Naive thymus-derived CD8-positive, alpha-beta T cell (primary cell): ENCODE measurements at places on chromosomes 1 and 21. TPM values are rescaled to one million over a fixed set of nuclear protein-coding genes. Genes with fewer than 3 reads are reported as not detected.

Gene TTC39A
- total RNA-seq, result not detected

Gene ZNF593OS
- total RNA-seq, result not detected

Gene RERE
- 79.6 TPM for total RNA-seq

Gene KCNE2
- not detected for total RNA-seq

Gene GABPB2
- 39.6 TPM for total RNA-seq

Gene RGL1
- total RNA-seq, result 1.9 TPM

Gene SPRR5
- not detected for total RNA-seq

Gene ALG14
- 0.83 TPM for total RNA-seq

Gene FCAMR
- total RNA-seq, result not detected

Gene TRIM67
- not detected for total RNA-seq

Gene LCE3D
- not detected for total RNA-seq

Gene DCST1
- not detected for total RNA-seq

Gene PATJ
- 33.2 TPM for total RNA-seq

Gene SERPINC1
- total RNA-seq, result 0.44 TPM

Gene HLX
- total RNA-seq, result 0.10 TPM

Gene SNIP1
- 36.3 TPM for total RNA-seq

Gene CFHR4
- total RNA-seq, result not detected

Gene RGS16
- 0.41 TPM for total RNA-seq

Gene MROH9
- not detected for total RNA-seq

Gene RBP7
- not detected for total RNA-seq

Gene LDLRAD2
- total RNA-seq, result not detected
